NCI-H1436 treated with DMSO at 0.1 percent for 48 hours (cell line): ENCODE measurements at places on chromosomes 1 and 21.
A peak's percentile ranks its signal among the peaks of the same experiment; 100 is the strongest.

DNA sequence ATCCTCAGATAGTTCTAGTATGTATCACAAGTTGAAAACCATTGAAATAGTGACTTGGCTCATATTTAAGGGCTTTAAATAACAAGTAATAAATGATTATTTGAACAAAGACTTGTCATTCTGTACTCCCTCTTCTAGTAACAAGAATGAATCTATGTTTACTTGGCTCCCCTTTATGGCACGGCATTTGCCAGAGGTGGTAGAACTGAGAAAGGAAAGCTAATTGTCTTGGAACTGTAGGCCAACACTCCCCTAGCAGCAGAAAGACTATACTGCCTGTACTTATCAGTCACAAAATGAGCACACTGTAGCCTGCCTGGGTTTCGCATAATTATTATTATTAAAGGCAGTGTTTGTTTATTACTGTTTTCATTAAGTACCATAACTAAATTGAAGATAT lies 29.6 kb upstream of the SMYD2 start:
- no peak for DNase-seq

DNA sequence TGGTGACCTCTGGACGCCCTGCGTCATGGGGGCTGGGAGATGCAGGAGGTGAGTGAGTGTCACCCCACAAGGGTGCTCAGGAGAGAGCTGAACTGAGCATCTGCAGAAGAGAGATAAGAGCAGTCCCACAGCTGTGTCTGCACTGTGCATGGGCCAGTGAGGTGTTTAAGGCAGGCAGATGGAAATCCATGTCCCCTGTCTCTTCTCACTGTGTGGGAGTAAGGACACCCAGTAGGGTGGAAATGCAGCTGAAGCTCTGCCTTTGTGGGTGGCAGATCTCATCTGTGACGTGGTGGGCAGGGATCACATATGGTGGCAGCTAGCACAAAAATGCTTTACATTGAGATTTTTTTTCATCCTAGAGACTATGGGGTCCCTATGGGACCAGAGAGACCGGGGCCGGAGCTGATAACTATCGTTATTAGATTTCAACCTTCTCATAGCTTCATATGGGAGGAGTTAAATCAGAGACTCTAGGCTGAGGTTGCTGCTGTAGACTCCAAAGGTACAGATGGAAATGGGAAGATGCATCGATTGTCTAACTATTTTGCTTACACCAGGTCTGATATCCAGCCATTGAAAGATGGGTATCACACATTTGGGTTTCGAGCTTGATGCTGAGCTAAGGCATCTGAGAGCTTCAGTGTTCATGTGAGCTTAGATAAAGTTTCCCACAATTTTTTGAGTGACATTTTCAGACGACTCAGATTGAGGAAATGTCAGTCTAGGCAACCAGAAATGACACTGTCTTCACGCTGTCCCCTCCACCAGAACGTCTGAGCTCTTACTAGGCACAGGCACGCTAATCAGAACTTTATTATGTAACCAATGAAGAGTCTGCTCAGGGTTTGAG lies 65.3 kb upstream of the PSEN2 start:
- no peak for DNase-seq

DNA sequence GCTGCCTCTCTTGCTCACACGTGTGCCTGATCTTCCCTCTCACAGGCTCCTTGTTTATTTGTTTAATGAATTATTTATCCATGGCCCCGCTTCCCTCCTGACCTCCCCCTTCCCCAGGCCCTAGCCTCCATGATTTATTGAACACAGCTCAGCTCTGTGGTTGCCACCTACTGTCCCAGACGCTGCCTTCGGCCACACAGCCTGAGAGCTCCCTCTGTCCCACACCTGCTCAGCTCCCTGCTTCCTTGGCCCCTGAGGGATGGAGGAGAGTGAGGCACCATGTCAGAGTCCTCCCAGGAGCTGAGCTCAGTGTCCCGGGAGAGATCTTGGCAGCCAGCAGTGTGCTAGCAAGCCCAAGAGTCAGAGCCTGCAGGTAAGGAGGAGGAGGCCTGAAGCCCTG lies 3.1 kb upstream of the EFNA3 start:
- DNase-seq = no peak

DNA sequence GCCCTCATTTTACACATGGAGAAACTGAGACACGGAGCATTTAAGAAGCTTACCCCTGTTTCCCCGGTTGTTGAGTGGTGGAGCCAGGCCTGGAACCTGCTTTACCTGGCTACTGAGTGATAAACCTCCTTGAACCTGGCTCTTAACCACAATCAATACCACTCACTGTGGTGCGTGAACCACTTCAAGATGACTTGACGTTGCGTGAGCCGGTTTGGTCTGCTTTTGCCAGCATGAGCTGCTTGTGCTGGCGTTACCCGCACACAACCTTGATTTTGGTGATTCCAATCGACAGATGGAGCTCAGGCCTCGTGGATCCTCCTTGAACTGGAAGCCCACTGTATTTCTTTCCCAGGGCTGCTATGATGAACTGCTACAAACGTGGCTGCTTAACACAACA lies 6.1 kb upstream of the TINAGL1 start:
- DNase-seq = no peak

- no peak for DNase-seq
These were observed 35.2 kb upstream of the SIPA1L2 start for GRCh38 chr1:232664844-232665777.

- no peak for DNase-seq
These were observed 13.1 kb downstream of the NDUFV3 start for GRCh38 chr21:42906233-42906632.

GRCh38 chr1:37038227-37039093 lies 4.1 kb upstream of the GRIK3 start:
- no peak for DNase-seq

- DNase-seq = no peak
These were observed 132.8 kb downstream of the NFIA start for GRCh38 chr1:61215119-61215518.

DNA sequence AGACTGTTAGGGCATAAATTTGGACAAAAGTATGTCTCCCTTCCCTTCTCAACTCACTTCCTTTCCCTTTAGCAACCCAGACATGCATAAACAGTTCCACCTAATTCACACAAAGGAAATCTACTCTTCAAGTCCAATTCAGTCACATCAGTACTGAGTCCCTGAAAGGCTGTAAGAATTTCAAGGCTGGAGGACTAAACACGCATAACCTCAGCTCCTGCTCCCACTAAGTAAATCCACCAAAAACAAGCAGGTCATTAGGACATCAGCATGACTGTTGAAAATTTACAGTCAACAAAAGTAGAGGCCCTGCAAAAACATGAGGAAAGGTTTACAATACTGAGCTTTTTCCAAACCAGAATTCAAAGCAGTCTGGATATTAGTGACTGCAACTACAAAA lies 18.4 kb downstream of the SETD4 start:
- DNase-seq = no peak

DNA sequence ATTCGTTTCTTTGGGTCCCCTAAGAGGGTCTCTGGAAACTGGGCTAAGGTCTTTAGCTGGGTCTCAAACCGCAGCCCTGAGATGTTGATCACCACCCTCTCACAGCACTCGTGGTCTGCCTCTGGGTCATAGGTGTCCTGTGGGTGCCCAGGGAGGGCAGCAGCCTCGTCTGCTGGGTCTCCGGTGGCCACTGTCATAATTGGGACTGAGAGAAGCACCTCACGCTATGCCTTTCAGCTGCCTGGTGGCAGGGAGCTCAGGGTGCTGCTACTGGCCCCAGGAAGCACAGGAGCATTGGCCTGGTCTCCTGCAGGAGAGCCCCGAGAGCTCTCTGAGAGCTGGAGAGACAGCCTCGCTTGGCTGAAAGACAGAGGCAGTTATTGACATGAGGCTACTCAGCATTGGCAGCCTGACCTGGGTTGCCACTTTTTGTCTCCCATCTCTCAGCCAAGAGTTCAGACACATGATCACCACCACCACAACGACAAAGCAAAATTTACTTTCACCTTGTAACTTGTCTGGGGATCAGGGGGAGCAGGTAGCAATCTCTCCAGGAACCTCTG lies 1.5 kb downstream of the KCNA2 start:
- no peak for DNase-seq

DNA sequence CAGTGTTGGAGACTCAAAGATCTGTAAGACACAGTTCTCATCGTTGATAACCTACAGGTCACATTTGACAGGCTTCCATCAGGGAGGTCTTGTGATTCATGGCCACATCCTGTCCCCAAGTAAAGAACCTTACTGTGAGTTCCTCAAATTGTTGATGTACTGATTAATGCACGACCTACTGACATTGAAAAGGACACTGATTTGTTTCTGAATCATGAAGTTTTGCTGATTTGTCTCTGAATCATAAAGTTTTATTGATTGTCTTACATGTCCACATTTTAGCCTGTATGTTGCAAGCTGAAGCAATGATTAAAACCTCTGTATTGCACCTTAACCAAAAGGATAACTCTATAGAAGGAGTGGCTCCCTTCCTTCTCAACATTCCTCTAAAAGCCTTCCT lies 476.3 kb upstream of the RUNX1 start:
- no peak for DNase-seq

GRCh38 chr1:115838431-115839028 lies 2.4 kb downstream of the NHLH2 start:
- no peak for DNase-seq

DNA sequence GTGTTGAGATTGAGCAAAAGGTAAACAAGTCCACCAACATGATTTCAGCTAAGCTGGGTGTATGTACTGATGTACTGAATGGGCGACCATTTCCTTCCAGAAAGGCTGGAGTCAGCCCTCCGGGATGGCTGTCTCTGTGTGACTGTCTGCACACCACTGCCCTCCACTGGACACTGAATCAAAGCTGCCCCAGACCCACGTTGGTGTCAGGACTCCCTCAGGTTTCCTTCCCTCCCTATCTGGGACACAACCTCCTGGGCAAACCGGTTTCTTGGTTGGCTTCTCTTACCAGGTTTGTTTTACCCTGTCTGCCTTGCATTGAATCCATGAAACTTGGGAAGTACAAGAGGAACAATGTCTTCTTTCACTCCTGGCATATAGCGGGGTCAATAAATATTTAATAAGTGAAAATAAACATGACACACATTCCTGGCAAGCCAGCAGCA lies 5.3 kb upstream of the SRP9 start:
- DNase-seq = peak; percentile 82

DNA sequence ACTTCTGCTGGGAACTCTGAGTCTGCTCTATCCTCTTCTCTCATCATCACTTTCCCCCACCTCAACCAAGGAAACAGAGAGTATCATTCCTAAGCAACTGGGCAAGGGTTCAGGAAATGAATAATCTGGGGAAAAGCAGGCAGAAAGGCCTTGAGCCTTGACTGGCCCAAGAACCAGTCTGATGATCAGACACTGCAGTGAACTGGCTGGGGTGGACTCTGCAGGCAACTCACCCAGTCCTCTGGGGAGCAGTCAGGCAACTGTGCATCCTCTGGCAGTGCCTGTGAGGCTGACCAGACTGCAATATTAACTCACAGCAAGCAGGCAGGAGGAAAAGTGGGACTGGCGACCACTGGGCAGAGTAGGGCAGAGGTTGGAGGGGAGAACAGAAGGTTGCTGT lies 991 bp downstream of the ANKRD35 start:
- DNase-seq = no peak

DNA sequence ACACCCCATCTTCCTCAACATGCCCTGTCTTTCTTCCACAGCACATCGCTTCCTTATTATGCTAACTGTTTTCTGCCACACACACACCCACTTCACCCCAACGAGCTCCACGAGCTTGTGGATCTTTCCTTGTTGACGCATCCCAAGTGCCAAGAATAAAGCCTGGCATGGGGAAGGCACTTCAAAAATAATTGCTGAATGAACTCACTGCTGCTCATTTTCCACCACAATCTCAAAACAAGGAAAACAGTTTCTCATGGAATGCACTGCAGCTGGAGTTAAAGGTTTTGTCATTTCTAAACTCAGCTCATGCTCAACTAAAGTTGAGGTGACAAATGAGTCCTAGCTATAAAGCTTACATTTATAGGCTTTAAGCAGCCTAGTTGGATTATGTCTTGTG lies 86.0 kb downstream of the TIAM1 start:
- DNase-seq = no peak

DNA sequence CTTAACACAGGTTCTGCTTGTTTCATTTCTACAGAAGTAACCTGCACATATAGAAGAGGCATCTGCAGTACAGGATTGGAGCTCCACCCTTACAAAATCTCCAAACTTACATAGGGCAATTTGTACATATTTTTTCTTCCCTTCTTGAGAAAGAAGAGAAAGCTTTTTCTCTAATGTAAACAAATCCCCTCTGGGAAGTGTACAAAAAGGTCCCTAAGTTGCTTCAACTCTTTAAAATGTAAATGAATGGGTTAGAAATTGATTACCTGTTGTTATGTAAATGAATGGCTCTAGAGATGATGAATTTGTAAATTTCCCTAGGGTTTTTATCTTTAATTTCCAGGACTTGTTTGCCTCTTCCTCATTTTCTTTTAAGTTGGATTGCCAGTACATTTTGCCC lies 1183.7 kb downstream of the MRPL39 start:
- no peak for DNase-seq

DNA sequence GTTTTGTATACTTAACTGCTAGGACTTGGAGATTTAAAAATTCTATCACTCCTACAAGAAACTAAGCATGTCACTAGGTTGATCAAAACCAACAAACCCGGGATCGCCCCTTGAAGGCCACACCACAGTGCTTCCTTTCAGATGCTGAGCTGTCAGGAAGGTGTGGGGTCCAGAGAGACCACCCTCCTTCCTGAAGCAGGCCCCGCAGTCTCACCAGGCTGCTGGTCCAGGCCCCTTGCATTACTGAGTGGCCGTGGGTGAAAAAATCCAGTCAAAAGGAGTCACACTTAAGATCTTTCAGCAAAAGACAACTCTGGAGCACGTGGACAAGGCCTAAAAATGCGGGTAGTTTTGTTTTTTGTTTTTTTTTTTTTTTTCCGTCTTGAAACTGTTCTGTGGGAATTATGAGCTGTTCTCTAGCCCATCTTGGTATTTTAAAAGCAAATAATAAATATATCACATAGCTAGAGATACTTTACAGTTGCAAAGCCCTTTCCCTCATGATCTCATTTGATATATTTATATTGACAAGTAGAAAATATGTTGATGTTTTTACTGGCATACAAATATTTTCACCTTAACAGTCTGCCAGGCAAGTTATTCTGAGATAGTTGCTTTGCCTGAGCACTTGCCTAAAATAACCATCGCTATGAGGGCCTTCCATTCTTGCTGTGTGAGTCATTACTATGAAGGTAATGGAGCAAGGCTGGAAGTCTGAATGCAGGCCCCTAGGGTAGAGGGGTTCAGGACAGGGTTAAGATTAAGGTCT lies 73.1 kb upstream of the EDEM3 start:
- no peak for DNase-seq

DNA sequence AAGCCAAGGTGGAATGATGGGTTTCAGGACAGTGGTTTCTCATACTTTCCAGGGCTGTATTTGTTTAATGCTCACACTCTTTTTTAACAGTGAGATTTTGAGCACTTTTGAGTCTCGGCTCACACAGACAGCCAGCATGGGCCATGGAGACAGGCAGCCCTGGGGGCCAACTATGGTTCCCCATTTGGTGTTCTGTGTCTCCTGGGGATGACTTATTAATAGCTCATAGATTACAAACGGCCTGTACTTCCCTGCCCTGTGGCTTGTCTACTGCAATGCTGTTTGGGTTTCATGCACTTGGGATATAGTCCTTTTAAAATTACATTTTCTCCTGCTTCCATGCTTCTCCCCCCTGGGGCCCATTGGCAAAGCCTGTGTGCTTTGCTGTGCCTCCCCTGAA lies 178.3 kb downstream of the KCNJ6 start:
- DNase-seq = no peak

GRCh38 chr1:31144442-31144841 lies 78.9 kb upstream of the PUM1 start:
- no peak for DNase-seq

- DNase-seq = no peak
These were observed 105.7 kb upstream of the USP24 start for GRCh38 chr1:55320891-55321290.

- DNase-seq = no peak
These were observed 128.5 kb upstream of the HNRNPU start for GRCh38 chr1:244992833-244993232.

- DNase-seq = no peak
These were observed 252.9 kb downstream of the DYRK1A start for GRCh38 chr21:37619464-37619974.
